Breast epithelium (tissue), 4 donors: ENCODE measurements at places on chromosomes 6 and 20. TPM values are rescaled to one million over a fixed set of nuclear protein-coding genes. Genes with fewer than 3 reads are reported as not detected.

- DNase-seq, result no peak
Measured at GRCh38 chr6:67642582-67642981, 992.5 kb upstream of the ADGRB3 start.

GRCh38 chr6:36590237-36590636 is 3.9 kb upstream of the SRSF3 start:
- DNase-seq, result no peak

- no peak for DNase-seq
Measured at GRCh38 chr20:47500554-47500953, 1.1 kb upstream of the NCOA3 start.

GRCh38 chr6:95847061-95847460 is 168.7 kb upstream of the FUT9 start:
- no peak for DNase-seq

DNA sequence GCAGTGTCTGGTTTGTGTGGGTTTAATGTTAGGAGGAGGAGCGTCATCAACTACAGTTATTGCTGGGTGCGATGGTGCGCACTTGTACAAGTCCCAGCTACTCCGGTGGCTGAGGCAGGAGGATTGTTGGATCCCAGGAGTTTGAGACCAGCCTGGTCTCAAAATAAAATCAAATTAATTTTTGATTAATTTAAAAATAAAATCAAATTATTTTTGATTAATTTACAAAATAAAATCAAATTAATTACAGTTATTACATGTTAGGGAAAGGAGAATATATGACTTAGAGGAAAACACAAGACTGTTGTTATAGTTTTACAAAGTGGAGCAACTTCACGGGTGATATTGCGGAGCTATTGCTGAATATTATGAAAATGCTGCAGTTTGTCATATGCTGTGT is 34.7 kb upstream of the ADGRF5 start:
- no peak for DNase-seq

DNA sequence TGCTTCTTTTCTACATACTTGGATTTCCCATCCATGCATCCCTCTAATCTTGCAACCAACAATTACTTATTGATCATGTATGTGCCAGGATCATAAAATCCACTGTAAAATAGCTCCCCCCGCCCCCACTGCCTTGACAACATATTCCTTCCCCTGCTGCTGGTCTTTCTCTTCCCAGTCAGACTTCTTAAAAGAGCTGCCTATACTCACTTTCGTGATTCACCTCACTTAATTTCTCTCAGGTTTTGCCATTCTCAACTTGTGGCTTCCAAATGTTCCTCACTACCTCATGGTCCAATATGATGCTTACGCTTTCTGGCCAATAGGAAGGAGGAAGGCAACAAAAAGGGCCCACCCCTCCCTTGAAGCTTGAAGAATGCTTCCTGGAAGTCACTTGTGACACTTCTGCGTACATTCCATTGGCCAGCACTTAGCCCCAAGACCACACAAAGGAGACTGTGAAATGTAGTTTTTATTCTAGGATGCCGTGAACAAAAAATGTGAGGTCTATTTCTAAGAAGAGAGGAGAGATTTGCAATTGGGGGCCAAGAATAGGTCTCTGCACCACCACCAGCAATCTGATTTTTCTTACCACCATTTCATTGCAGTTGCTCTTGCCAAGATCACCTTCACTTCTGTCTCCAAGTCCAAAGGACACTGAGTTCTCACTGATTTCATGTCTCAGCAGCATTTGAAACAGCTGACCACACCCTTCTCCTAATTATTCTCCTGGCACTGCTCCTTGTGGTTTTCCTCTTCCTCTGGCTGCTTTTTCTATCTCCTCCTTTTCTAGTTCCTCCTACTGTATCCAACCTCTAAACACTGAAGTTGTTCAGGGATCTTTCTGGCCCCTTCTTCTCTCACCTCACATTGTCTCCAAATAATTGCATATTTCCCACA is 30.8 kb downstream of the CD164 start:
- DNase-seq, result no peak

DNA sequence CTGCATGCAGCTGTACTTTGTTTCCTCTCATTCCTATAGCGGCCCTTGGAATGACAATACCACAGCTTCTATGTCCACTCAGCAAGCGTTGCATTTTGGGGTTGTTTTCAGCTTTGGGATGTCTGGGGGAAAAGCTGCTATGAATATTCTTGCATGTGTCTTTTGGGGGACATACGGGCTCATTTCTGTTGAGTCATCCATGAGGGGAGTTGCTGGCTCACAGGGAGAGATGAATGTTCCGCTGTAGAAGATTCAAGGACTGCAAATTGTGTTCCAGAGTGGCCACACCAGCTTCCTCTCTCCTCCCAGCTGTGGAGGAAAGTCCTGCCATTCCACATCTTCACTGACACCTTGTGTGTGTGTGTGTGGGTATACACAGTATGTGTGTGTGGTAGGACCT is 43.3 kb downstream of the TGM2 start:
- no peak for DNase-seq

Gene ANKRD66
- total RNA-seq, result not detected

Gene ACSS2
- 71.1 TPM for total RNA-seq

Gene SASH1
- 304 TPM for total RNA-seq
